ENCODE measurements at places on chromosomes 4 and X. TPM values are rescaled to one million over a fixed set of nuclear protein-coding genes. Genes with fewer than 3 reads are reported as not detected.

GRCh38 chr4:27357283-27357682 lies 496.6 kb downstream of the STIM2 start:
- peak; percentile 69 for DNase-seq

DNA sequence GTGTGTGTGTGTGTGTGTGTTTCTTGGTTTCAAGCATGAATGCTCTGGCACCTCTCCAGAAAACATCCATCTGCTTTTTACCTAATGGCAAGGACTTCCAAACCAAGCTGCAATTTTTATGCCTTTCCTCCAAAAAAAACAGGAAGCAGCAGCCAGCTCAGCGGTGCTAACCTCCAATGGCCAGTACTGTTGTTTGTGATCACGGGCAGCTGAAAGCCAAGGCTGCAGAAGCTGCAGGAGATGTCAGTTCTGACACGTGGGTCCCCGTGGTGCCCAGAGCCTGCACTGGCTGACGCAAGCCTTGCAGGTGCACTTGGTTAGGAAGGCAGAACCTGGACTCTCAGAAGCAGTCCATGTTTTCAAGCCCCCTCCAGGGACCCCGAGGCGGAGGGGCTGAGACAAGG lies 313.6 kb upstream of the DDX53 start:
- peak; percentile 97 for DNase-seq

GRCh38 chr4:1842339-1842895 lies 13.5 kb downstream of the LETM1 start:
- no peak for DNase-seq

- DNase-seq, result no peak
Measured at GRCh38 chr4:2592572-2592971, 56.1 kb downstream of the FAM193A start.

- DNase-seq, result peak; percentile 49
Measured at GRCh38 chr4:73735231-73735630, 5.1 kb upstream of the CXCL8 start.

Gene H2BW2
- not detected for total RNA-seq

Gene RTL5
- total RNA-seq, result 4.3 TPM

- DNase-seq, result no peak
Measured at GRCh38 chr4:186634591-186635128, 79.3 kb upstream of the MTNR1A start.

Gene NPNT
- total RNA-seq, result not detected

DNA sequence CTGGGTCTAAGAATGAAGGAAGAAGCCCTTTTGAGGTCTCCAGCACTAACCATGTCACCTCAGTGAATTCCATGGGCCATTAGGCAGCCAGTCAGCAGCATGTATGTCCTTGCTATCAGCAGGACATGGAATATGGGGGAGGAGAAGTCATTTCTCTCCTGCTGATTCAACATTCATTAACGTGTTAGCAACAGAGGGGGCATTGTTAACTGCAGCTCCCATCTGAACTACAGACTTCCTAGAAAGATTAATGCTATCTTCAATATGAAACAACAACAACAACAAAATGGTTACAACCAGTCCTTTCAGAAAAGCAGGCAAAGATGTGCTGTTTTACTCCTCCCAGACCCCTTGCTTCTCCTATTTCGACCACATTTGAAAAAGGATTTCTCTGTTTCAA lies 120.4 kb upstream of the SLC34A2 start:
- DNase-seq, result no peak

DNA sequence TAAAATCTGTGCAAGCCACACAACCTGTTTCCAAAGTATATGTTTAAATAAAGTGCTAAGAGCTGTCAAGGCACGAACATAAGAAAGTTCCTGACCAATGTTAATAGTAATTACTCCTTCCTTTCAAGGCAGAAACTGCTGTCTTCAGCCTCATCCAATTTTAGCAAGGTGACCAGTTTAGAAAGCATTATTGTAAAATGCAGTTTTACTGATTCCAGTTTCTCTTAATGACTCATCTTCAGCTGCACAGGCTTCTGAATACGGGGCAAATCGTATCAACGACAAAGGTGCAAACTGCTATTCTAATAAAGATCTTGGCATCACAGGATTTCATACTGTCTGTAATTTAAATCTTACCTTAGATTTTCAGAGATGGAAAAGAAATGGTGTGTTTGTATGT lies 87.5 kb downstream of the PPP3CA start:
- peak; percentile 27 for DNase-seq

Gene RPL36A
- total RNA-seq, result 1,088 TPM

DNA sequence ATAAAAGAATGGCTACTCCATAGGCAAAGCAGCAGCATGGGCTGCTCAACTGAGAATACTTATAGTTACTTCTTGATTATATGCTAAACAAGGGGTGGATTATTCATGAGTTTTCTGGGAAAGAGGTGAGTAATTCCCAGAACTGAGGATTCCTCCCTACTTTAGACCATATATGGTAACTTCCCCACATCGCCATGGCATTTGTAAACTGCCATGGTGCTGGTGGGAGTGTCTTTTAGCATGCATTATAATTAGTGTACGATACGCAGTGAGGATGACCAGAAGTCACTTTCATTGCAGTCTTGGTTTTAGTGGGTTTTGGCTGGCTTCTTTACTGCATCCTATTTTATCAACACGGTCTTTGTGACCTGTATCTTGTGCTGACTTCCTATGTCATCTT lies 141.5 kb downstream of the MAGEB17 start:
- no peak for DNase-seq

GRCh38 chrX:133414406-133415275 lies 648 bp downstream of the GPC4 start:
- no peak for DNase-seq
